ENCODE measurements at places on chromosomes 4 and X.
A peak's percentile ranks its signal among the peaks of the same experiment; 100 is the strongest.

- DNase-seq = no peak
Observed at GRCh38 chr4:40991908-40992307, 222.4 kb downstream of the APBB2 start.

- DNase-seq = no peak
Observed at GRCh38 chr4:160129439-160129838, 1026.6 kb downstream of the RAPGEF2 start.

GRCh38 chr4:71288875-71289274 lies 49.9 kb upstream of the SLC4A4 start:
- DNase-seq = no peak

DNA sequence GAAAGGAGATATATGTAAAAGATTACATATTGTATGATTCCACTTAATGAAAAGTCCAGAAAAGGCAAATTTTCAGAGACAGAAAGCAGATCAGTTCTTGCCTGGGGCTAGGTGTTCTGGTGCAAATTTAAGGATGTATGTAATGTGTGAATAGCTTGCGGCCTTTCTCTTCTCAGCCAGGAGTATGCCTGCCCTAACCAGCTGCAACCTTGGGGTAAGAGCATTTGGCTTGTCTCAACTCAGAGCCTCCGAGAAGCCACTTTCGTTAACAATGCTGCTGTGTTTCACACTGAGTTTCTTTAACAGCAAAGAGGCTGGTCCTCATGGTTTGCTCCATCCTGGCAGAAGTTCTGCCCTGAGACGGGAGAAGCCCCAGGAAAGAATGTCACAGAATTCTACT lies 102.7 kb downstream of the SPCS3 start:
- no peak for DNase-seq

- no peak for DNase-seq
Observed at GRCh38 chr4:67446811-67447210, 98.5 kb downstream of the CENPC start.

DNA sequence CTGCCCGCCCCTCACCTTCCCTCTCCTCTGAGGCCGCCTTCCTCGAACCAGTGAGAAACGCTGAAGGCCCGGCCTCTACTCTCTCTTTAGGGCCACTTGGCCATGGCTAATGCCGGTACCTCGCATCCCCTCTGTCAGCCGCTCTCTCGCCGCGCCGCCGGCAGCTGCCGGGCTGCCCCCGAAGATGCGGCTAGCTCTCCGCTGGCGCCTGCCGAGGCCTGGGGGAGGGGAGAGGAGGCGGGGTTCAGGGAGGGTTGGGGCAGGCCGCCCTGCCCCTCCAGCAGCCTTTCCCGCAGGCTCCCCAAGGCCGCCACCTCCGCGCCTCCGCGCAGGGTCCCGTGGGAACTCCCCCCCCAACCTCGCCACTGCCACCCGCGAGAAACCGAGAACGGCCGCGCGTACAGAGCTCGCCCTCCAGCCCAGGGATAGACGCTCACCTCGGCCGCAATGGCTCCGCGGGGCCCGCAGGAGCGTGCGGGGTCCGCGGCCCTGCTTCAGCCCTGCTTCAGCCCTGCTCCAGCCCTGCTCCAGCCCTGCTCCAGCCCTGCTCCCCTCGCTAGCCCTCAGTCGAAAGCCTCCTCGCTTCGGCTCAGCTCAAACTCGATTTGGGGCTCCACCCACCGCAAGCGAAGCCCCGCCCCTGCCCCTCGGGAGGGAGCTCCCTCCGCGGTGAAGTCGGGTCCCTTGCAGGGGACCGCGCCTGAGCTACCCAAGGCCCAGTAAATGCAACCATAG lies at the start of gene HUWE1:
Gene HUWE1 (minus strand): TSS at position 569 of the 735 bp plus-strand sequence. CDS start 32,612 bp downstream, outside the sequence.
- peak; percentile 84 for DNase-seq

DNA sequence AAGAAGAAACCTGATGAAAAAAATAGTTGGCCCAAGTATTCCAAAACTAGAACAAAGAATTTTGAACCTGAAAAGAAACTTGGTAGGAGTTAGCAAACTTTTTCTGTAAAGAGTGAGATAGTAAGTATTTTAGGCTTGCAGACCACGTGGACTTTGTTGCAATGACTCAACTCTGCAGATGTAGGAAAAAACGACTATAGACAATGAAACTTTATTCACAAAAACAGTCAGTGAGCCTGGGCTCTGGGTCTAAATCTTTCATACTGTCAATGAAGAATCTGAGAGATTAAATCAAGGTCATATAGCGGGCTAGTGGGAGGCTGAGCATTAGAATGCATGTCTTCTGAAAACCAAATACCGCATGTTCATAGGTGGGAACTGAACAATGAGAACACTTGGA lies 23.0 kb downstream of the SH3D19 start:
- DNase-seq = no peak

DNA sequence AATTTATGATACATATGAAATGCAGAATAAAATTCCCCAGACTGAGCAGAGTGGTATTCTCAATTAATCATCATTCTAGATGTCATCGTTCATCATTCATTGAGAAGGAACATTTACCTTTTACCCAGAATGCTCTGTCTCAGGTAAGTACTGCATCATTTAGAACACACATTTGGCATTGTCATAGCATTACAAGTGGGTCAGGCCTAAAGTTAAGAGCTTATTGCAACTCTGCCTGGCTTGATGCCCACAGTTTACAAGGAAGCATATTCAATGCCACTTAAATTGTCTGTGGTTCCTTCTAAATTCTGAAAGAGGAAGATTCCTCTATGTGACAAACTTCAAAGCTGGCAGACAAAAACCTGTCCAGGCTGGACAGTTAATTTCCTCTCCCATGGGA lies 87.3 kb downstream of the CAMK2D start:
- no peak for DNase-seq

DNA sequence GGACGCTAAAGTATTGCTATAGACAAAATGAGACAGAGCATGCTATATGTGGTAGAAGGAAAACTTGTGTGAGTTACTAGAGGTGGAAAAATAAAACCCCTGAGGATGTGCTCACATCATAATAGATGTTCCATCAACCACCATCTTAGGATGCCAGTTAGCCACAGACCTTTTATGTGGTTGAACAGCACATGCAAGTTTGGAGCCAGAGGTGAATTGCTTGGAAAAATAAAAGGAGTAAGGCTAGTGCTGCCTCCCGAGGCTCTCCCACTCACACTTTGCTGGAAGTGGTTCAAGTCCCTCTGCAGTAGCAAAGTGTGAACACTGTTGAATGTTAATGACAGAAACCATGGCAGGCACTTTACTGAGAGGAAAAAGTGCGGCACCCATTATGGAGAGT lies 39.4 kb upstream of the PPARGC1A start:
- DNase-seq = no peak

DNA sequence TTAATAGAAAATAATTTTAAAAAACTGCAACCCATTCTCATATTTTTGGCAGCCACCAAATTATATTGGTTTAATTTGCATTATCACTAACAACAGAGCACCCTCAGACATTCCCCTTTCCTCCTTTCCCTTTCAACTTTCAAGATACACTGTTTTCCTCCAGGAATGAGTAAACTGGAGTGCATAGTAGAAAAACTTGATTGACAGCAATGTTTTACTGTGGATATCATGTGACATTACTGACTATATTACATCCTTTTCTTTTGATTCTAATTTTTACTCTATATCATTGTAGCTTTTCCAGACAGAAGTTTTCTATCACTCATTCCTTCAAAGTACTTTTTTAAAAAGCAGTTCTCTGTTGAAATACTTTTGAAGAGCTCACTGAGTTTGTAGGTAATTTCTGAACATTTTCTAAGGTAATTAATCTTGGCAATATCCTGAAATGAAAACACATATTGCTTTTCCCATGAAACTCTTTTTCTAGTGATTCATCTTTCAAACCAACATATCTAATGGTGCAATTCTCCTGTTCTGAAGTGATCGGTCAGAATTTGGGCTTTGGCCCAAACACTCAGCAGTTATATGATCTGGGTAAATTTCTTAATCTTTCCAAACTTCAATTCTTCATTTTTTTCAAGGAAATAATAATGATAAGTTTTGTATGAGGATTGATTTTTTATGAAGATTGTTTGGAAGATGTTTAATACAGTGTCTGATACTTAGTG lies 920.4 kb upstream of the EPHA5 start:
- DNase-seq = no peak

DNA sequence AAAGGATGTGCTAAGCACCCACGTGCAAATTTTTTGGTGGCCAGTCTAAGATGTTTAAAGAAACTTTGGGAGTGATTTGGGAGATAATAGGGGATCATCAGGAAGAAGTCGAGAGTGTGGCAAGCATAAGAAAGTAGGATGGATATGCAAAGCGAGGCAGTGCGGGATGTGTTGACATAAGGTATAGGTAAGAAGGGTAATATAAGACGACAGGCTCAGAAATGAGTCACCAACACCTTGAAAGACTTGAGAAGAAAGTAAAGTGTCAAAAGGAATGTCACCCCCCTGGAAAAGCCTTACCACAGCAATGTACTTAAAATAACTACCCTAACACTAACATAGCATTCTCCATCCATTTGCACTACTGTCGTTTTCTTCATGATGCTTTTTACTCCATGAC lies 69.8 kb upstream of the BMP2K start:
- no peak for DNase-seq

DNA sequence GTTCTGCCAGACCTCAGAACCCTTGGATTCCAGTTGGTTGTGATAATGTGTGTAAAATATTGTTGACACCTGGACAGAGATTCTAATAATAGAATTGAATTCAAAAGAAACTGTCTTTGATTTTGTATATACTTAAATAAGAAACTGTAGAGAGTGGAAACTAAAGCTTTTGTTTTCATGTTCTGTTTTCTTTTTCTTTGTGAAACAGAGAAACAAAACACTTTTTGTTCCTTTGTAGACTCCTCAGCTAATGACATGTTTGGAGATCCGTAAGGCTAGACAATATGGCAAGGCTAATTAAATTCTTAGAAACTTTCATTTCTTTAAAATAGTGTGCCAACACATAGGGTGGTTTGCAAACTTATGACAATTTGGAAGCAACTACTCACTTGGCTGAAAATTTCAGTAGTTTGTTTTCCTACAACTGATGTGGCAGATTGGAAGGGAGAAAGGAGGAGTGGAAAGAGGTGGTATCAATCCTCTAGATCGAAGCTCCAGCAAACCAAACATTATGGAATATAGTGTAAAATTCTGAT lies 90.9 kb upstream of the FAT1 start:
- no peak for DNase-seq

DNA sequence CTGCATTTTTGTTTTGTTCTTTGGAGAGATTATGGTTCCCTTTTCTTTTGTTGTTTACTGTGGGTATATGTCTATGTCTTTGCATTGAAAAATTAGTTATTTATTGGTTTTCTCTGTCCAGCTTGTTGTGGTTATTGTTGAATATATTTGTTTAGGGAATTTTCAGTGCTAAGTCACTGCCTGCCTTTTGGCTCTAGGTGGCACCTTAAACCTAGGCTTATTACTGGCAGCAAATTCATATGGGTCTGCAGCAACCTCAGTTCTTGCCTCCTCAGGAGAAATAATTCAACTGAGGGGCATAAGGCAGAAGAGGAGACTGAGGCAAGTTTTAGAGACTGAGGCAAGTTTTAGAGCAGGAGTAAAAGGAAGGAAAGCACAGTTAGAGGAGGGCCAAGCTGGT lies 1157.3 kb upstream of the AGA start:
- DNase-seq = no peak

GRCh38 chr4:129189630-129190029 lies 93.7 kb downstream of the C4orf33 start:
- no peak for DNase-seq

DNA sequence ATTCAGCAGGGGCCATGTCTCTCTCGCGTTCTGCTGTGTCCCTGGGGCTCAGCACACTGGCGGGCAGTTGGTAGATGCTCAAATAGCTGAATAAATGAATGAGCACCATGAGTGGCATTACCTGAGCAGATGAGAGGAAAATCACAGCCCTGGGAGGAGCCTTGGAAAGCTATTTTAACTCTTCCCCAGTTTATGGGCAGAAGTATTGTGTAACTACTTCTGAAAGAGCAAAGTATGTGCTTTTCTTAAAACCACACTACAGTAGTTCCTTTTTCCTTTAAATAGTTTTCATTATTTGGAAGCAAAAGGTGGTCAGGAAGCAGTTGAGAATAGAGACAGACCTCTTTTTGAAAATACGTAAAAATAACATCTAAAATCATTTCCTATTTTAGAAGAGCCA lies 3.0 kb upstream of the PLAC1 start:
- DNase-seq = no peak

GRCh38 chr4:88411491-88412096 lies 32.9 kb downstream of the HERC6 start:
- DNase-seq = no peak

- no peak for DNase-seq
Observed at GRCh38 chr4:8731364-8731763, 138.8 kb downstream of the CPZ start.

DNA sequence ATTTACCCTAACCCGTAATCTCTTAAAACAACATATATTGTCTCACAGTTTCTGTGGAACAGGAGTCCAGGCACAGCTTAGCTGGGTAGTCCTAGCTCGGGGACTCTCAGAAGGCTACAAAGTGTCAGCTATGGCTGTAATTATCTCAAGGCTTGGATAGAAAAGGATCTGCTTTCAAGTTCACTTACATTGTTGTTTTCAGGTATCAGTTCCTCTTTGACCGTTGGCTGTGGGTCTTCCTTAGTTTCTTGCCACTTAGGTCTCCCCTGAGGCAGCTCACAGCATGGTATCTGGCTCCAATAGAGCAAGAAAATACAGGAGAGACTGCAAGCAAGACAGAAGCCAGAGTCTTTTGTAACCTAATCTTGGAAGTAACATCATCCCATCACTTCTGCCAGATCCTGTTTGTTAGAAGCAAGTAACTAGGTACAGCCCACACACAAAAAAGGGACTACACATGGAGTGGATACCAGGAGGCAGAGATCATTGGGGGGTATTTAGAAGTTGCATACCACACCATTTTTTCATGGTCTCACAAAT lies 137.0 kb downstream of the MAGEB5 start:
- DNase-seq = no peak

All from erythroblast (primary cell).